ENCODE measurements at places on chromosomes 7 and 10.

DNA sequence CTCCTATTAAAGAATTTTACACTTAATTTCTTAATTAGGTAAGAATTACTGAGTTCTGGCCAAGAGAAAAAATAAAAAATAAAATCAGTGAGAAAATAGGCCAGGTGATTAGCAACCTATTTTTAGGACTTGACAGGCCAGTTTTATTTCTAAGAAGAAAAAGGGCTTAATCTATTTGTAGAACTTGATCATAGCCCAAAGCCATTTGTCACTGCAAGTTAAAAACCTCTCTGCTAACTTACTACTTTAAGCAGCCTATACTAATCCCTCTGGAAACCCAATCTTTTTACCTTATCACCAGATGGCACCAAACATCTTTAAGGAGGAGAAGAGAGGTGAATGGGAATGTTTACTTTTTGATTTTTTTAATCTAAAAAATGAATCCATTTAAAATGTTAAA, 222.1 kb upstream of the RHOBTB1 start:
- no peak for DNase-seq

DNA sequence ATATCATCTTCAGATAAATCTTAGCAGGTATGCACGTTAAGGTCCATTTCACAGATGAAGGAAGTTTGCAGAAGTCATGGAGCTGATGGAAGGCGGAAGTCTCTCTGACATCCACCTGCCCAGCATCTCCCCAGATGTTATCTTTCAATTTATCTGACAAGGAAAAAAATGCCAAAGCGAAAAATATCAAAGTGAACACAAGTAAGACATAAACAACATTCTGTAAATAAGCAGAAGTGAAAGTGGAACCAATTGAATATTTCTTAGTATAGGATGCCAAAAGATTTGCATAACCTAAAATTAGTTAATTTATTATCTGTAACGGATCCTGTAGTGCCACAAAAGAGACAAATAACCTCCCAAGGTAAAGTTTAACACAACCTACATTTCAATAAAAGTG, 73.6 kb upstream of the NEBL start:
- no peak for DNase-seq

DNA sequence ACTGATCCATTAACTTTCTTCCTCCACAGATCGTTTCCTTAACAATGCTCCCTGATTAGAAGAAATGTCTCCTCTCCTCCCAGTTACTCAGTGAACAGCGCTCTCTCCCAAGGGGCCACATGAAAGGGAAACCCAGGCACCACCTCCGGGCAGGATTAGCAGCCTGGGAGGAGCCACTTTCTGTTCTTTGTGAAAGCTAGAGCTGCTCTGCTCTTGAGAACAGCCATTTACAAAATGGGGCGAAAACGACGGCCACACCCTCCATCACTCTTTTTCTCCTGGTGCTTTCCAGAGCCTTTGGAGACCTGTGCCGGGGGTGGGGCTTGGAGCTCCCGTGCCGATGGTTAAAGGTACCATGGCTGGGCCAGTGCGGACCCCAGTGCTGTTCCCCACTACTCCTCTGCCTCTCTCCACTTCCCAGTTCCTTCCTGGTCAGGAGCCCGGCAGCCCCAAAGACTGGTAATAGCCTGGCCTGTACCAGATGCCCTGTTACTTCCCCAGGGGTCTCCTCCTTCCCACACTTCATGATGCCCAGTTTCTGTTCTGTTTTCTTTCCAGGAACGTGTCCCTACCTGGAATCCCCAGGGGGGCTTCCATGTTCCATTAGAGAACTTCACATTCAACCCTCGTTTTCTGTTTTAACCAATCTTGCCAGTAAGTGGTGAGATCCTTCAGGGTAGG, 402.9 kb upstream of the GALNT17 start:
- DNase-seq, result no peak

GRCh38 chr7:114073701-114074100, 154.9 kb upstream of the PPP1R3A start:
- no peak for DNase-seq

GRCh38 chr10:11018432-11018841, 765 bp downstream of the CELF2 start:
- no peak for DNase-seq

- no peak for DNase-seq
Measured at GRCh38 chr10:112535531-112535951, 88.5 kb downstream of the VTI1A start.

GRCh38 chr7:155405399-155406318, 52.3 kb upstream of the EN2 start:
- DNase-seq, result no peak

GRCh38 chr10:112750427-112751167, 199.4 kb upstream of the TCF7L2 start:
- DNase-seq, result no peak

DNA sequence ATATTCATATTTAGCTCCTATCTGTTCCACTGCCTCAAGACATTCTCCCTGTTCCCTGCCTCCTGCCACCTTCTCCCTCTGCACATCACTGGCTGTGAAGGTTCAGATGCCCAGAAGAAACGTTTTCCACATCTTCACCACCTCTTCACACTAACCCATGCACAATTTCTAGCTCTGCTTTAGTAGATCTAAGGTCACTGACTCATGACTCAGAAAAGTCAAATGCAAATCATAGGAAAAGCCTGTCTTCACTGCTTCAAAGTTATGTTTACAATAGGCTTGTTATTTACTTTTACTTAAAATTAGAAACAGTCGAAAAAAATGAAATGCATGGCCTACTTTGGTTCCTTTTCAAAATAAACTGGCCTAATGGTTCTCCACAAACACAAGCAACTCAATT, 2.5 kb downstream of the SCRN1 start:
- DNase-seq, result no peak

DNA sequence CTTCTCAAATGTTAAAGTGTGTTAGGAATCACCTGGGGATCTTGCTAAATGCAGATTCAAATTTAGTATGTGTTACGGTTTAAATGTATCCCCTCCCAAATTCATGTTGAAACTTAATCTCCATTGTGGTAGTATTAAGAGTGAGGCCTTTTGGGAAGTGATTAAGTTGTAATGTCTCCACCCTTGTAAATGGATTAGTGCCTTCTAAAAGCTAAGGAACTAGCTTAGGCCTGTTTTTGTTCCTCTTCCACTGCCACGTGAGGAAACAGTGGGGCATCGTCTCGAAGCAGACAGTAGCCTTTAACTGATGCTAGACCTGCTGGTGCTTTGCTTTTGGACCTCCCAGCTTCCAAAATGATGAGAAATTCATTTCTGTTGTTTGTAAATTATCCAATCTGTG, 52.3 kb upstream of the SEMA3D start:
- no peak for DNase-seq

GRCh38 chr10:14569274-14570060, 205.2 kb downstream of the FAM107B start:
- no peak for DNase-seq

DNA sequence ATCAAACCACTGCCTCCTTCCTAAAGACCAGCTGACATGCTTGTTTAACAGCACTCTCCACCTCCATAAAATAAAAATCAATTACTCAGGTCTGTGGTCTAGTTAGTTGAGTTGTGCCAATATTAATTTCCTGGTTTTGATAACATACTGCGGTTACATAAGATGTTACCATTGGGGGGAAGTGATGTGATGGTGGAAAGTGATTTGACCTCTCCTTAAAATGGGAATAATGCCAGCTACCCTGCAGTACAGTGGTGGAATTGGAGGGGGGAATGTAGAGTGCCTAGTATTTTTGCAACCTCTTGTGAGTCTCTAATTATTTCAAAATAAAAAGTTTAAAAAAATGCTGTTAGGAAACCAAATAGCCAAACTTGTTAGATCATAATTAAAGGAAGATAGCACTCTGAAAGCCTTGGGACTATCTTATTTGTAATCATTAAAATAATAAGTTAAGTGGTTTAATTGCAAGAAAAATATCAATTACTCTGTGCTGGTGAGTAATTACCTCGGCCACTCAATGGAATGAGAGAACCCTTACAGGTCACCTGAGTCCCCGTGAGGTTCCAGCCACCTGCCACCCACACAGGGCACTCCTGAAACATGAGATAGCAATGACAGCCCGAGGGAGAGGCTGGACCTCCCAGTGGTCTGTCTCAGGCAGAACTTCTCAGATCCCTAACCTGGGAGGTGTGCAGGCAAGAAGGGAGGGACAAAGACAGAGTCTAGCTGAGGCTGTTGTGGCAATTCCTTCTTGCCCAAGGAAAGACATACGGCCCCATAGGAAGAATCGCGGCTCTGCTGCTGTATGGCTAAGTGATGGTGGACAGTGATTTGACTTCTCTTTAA, 94.1 kb downstream of the SH3PXD2A start:
- no peak for DNase-seq

GRCh38 chr7:93212881-93213280, 13.4 kb downstream of the HEPACAM2 start:
- DNase-seq, result no peak

DNA sequence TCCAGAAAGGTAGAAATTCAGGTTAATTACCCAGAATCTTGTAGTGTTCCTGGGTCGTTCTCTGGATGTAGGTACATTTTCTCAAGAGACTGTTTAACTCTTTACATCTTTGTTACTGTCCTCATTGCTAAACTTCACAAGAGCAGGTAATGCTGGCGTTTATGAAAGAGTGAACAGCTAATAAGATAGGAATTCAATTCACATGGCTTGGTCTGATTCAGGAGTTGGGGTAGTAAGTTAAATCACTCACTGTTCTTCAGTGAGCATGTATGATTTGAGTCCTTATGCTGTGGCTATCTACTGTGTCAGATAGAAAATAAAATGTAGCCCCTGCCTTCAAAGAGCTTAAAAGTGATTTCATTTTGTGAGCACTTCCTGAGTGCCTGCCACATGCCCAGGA, 480.0 kb downstream of the LRMDA start:
- no peak for DNase-seq

- DNase-seq, result no peak
Measured at GRCh38 chr7:116584721-116585120, 59.9 kb downstream of the CAV1 start.

GRCh38 chr10:86292462-86293395, 73.9 kb downstream of the GRID1 start:
- no peak for DNase-seq

- no peak for DNase-seq
Measured at GRCh38 chr7:139918480-139918879, 89.4 kb downstream of the TBXAS1 start.

DNA sequence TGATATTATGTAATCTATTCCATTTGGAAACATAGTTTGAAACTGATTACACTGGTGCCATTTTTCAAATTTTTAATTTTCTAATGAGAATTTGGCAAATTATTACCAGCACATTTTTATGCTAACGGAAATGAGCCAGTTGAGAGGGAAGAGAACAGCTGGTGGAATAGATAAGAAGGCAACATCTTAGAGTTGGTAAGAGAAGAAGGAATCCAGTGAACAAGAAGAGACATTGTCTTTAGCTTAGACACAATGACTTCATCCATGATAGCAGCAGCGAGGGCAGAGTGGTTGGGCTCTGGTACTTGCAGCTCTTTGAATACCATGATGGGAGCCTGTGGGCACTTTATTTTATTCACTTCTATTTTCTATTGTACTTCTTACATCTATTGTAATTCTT, 89.6 kb downstream of the CHRM2 start:
- DNase-seq, result no peak

DNA sequence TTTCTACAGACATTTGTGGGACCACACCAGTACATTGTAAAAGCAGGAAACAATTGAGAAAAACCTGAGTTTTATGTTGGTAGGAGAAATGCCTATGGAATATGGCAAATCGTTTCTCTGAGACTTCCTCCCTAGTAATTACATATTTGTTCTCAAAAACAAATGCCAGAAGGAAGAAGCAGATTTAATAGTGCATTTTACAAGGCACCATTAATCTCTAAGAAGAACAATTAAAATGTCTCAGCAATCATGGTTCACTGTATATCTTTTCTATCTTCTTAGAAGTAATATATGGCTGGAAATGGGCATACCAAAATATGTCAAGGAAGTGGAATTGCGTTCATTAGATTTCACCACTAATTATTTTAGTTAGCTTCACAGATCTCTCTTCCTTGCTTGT, 13.3 kb downstream of the CAV1 start:
- DNase-seq, result no peak

All from stimulated activated CD4-positive, alpha-beta T cell treated with anti-CD3 and anti-CD28 coated beads, TNF-alpha, amount 100 ng/mL, for 1 hour (primary cell).